ENCODE measurements at places on chromosomes 1 and 21.

GRCh38 chr1:159211331-159212136 lies 6.9 kb downstream of the ACKR1 start:
- DNase-seq, result peak; percentile 48

- DNase-seq, result no peak
Observed at GRCh38 chr1:175823406-175823805, 80.0 kb upstream of the TNR start.

GRCh38 chr1:223456747-223457146 lies 63.5 kb downstream of the CCDC185 start:
- no peak for DNase-seq

DNA sequence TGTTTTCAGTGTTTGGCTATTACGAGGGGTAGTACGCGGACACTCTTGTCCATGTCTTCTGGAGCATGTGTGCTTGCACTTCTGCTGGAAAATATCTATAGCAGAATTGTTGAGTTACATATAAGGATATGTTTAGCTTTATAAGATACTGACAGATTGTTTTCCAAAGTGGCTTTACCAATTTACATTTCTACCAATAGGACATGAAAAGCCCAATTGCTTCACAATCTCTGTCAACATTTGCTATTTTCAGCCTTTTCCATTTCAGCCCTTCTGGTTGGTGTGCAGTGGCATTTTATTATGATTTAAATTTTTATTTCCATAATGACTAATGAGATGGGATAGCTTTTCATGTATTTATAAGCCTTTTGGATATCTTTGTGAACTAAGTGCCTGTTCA lies 6.3 kb upstream of the ANGPTL7 start:
- no peak for DNase-seq

- DNase-seq, result no peak
Observed at GRCh38 chr1:167641786-167642500, 11.9 kb downstream of the RCSD1 start.

DNA sequence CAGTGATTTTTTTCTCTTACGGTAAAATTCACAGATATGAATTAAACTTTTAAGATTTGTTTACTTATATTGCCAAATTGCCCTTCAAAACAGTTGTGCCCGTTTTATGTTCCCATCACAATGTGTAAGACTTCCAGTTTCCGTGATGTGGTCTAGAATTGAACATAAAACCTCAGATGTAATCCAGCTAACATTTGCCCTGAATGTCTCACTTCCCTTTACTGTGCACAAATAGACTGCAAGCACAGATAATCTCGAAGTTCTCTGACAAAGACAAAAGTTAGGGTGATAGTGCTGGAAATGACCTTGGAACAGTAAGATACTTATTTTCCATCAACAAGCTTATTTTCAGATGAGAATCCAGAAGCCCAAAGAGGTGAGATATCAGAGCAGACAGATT lies 177.5 kb downstream of the ZZZ3 start:
- no peak for DNase-seq

DNA sequence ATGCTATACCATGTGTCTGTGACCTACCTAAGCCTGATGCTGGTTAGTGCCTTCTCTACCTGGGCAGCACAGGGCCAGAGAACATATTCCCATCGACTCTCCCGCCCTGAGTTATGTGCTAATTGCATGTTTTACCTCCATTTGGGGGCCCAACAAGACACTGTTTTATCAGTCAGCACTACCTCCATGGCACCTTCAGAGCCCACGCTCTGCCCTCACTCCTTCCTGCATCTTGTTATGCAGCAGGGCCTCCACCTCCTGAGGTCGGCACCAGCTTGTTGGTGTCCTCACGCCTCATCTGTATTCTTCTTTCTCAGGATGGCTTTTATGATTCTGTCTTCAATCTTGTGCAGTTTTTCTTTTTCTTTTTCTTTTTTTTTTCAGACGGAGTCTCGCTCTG lies 11.9 kb downstream of the WNT9A start:
- no peak for DNase-seq

DNA sequence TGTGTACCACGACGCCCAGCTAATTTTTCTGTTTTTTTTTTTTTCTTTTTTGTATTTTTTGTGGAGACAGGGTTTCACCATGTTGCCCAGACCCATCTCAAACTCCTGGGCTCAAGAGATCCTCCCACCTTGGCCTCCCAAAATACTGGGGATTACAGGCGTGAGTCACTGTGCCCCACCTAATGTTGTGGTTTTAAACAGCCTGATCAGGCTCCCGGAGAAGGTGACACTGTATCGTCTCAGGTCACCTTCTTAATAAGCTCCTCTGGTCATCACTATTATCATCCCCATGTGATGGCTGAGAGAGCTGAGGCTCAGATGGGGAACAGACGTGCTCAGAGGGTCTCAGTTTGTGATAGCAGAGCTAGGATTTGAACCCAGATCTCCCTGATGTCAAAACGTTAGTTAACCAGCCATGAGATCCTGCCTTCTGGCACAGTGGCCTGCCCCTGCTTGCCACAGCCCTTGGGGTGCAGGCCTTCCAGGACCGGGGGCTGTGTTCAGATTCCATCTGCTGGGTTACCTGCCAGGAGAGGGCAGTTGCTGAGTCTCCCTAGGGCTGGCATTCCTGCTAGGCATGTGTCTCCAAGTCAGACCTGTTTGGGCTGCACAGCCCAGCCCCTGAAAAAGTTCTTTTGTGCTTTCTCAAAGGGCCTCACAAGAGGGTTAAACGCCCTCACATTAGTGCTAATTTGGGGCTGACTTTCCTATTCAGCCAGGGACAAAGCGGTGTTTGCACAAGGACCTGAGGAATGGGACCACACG lies 32.7 kb upstream of the GRHL3 start:
- DNase-seq, result no peak

DNA sequence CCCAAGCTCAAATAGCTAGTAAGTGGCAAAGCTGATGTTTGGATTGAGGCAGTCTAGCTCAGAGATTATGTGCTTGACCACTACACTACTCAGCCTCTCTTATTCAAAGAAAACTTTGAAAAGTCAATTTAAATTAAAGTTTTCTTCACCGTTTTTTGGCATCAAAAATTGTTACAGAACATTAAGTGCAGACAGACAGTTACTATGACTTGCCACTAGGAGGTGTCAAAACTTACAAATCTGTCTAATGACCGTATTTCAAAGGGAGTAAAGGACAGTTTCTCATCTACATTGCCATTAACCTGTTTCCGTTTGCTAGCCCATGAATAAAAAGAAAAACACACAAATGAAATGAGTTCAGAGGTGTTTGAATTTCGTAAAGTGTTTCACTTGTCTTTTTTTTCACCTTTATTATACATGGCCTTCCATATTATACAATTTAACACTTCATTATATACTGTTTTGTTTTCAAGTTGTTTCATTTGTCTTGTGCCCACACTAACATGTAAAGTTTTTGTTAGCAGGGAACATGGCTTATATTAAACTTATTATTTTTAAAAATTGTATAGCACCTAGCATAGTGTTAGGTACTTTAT lies 57.4 kb upstream of the MTF2 start:
- DNase-seq, result peak; percentile 17

DNA sequence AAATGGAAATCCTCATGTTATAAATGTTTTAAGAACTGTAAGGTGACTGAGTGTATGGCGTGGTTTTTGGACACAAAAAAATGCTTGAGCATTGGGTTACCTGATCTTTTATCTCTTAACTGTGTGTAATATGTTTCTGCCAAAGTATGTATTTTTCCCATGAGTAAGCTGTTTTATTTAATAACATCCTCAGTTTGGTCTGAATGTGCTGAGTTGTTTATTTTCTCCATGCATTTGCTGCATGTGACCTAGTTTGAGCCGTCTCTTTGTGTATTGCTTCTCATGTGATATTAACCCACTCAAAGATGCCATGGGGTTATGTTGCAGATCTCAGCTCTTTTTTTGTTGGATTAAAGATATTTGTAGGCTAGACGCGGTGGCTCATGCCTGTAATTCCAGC lies 6.1 kb upstream of the LYPLA2 start:
- DNase-seq, result no peak

GRCh38 chr21:25637851-25638659 lies 1.0 kb upstream of the JAM2 start:
- peak; percentile 84 for DNase-seq

DNA sequence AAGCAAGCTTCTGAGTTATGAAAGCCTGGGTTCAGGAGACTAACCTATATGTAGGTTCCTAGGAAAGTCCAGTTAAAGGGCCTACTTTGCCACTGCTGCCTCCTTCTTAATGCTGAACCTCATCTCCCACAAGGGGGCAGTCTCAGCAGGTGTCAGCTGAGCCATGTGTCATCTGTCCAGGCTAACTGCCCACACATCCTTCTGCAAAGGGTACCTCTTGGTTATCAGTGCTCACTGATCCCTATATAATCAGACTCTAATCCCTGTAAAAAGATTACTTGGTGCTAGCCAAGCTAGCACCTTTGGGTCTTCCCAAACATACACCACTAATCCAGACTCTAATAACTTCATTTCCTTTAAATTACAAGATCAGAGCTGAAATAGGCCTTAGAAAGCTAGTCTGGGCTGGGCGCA lies 9.0 kb downstream of the PRDX1 start:
- peak; percentile 53 for DNase-seq

- DNase-seq, result peak; percentile 80
Observed at GRCh38 chr21:46080171-46081021, 17.5 kb upstream of the COL6A2 start.

DNA sequence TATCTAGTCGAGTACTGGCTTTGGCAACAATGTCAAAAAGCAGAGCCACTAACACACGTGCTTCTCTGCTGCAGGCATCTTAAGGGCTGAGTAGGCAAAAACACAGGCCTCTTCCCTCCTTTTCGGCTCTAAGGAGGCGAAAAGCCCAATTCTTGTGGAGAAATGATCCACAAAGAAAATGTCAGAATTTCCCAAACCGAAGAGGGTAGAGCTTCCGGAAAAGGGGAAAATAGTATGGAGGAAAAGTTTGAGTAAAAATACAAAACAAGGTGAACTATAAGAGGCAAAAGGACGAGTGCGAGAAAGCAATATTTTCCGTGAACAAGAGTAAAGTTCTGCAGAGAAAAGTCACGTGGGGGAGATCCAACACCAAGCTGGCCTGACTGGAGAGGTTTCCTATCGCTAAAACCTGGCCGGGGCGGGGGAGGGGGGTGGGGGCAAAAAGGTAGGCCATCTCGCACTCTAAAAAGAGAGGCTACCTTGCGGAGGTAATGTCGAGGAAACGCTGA lies 551 bp downstream of the ZRANB2 start:
- peak; percentile 34 for DNase-seq

GRCh38 chr1:203038217-203038741 lies 12.0 kb downstream of the PPFIA4 start:
- DNase-seq, result peak; percentile 59

DNA sequence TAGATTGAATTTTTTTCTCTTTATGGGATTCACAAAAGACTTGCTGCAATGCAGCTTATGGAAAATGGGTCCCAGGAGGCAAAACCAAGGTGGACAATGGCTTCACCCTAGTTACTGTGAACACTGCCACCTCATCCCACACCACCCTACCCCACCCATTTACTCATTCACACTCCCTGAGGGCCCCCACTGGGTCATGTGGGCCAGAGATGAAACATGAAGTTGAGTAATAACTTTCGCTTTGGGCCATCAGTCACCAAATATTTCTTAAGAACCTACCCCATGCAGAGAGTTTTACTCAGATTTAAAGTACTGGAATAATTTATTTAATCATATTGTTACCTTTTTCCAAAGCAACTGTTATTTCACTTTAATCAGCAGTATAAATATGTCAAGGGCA lies 191.8 kb downstream of the TPR start:
- no peak for DNase-seq

GRCh38 chr21:41210426-41211059 lies 42.6 kb downstream of the BACE2 start:
- peak; percentile 29 for DNase-seq

DNA sequence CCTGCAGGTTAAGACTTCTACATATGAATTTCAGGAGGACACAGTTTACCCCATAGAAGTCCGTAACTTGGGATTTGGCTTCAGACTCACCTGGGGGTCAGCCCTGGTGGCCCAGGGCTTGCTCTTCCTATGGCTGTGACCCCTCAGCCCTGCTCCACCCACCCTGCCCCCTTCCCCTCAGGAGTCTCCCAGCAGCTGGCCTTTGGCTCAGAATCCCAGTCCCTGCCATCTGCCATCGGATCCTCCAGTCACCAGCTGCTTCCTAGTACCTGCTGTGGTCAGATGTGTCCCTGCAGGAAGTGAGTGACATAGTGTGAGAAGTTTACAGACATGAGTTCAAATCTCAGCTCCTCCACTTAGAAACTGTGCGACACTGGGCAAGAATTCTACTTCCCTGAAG lies 332.6 kb downstream of the NPHP4 start:
- DNase-seq, result no peak

DNA sequence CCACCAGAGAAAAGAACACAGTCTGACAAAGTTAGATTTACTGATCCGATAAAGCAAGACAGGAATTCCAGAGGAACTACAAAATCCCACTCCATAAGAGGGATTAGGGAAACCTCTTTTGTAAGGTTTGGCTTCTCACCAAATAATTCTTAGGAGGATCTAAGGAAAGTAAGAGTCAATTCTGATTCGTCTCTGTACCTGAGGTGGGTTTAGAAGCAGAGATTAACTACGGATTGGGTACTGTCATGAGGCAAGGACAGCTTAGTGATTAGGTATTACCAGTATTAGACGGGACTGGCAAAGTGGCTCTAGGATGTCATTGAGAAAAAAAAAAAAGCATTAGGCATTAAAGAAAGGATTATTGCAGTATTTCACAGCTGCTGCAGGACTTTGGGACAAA lies 371.7 kb upstream of the BRINP3 start:
- peak; percentile 83 for DNase-seq

GRCh38 chr1:64934878-64935275 lies 31.5 kb downstream of the JAK1 start:
- no peak for DNase-seq

DNA sequence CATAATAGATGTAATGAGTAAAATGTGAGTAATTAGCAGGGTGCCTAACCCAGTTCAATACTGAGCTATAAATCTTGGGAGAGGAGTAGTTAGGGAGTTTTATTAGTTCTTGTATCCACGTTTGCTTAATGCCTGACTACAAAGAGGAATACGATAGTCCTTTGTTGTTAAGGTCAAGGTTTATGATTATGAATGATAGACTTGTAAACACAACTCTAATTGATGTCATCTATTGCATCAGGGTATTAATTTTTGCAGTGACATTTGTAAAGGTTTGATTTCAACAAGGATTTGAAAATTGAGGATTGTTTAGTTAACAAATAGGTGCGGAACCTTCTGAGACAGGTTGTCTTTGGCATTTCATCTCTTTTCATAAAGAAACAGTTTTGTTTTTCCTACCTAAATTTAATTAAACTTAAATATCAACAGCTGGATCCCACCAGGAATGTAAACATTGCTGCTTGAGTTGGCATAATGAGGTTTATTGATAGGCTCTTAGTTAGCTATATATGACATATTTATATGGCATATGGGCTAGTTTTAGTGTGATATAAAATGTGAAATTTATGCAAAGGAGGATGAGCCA lies 9.7 kb downstream of the SOAT1 start:
- DNase-seq, result no peak

- DNase-seq, result no peak
Observed at GRCh38 chr1:186812570-186812969, 16.2 kb upstream of the PLA2G4A start.

DNA sequence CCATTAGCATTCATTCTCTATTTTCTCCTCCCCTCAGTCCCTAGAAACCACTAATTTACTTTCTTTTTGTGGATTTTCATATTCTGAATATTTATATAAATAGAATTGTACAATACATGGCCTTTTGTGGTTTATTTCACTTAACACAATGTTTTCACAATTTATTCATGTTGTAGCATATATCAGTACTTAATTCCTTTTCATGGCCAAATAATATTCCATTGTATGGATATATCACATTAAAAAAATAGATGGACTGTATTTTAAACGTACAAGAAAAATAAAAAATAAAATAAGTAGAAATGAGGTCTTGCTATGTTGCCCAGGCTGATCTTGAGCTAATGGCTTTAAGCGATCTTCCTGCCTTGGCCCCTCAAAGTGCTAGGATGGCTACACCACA lies 25.0 kb downstream of the SCP2 start:
- DNase-seq, result no peak

Measured in umbilical cord (tissue), 2 donors.